Mesendoderm (in vitro differentiated cells): ENCODE measurements at places on chromosomes 13 and 19.

GRCh38 chr19:7515645-7516151, at the start of gene ZNF358:
ZNF358 (plus strand) TSS chr19:7516103; CDS start chr19:7519243, 3,140 bp downstream.
- DNase-seq, result peak; percentile 86
- H3K4me3 ChIP-seq, result peak within 1 kb of the TSS; percentile 6
- no peaks in the 10 kb centered on the region for H3K36me3 ChIP-seq
- peaks cover 3% of the 10 kb centered on the region for H3K4me1 ChIP-seq

DNA sequence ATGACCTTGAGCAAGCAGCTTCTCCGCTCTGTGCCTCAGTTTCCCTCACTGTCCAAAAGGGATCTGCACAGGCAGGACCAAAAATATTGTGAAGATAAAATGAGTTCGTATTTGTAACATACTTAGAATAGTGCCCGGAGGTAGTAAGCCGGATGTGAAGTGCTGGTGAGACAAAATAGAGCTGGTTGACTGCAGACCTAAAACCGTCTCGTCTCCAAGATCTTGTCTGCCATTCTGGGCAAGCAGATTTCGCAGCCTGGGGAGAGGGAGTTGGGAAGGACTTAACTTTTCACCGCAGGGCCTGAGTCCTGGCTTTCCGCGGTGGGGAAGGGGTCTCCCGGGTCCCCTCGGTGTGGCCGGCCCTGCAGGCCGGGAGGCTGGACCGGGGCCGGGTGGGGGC, 8.2 kb upstream of the BBC3 start:
- no peak overlapping the region for H3K4me3 ChIP-seq
- no peak overlapping the region for H3K27ac ChIP-seq
- no peaks in the 10 kb centered on the region for H3K36me3 ChIP-seq

- no peak overlapping the region for H3K27ac ChIP-seq
- DNase-seq, result no peak
- no peaks in the 10 kb centered on the region for H3K36me3 ChIP-seq
- no peak overlapping the region for H3K4me3 ChIP-seq
These were observed 6.5 kb upstream of the TNFSF9 start for GRCh38 chr19:6524311-6524710.

- no peaks in the 10 kb centered on the region for H3K4me1 ChIP-seq
- DNase-seq, result peak; percentile 40
- no peak overlapping the region for H3K4me3 ChIP-seq
- H3K27ac ChIP-seq, result no peak overlapping the region
- no peaks in the 10 kb centered on the region for H3K27me3 ChIP-seq
These were observed 67.2 kb downstream of the SPACA7 start for GRCh38 chr13:112443191-112443994.

- H3K27ac ChIP-seq, result no peak overlapping the region
- no peak overlapping the region for H3K4me3 ChIP-seq
- no peaks in the 10 kb centered on the region for H3K36me3 ChIP-seq
- H3K4me1 ChIP-seq, result peaks cover 5% of the 10 kb centered on the region
- H3K27me3 ChIP-seq, result no peaks in the 10 kb centered on the region
- DNase-seq, result no peak
These were observed 6.2 kb downstream of the GNA11 start for GRCh38 chr19:3100331-3100730.

DNA sequence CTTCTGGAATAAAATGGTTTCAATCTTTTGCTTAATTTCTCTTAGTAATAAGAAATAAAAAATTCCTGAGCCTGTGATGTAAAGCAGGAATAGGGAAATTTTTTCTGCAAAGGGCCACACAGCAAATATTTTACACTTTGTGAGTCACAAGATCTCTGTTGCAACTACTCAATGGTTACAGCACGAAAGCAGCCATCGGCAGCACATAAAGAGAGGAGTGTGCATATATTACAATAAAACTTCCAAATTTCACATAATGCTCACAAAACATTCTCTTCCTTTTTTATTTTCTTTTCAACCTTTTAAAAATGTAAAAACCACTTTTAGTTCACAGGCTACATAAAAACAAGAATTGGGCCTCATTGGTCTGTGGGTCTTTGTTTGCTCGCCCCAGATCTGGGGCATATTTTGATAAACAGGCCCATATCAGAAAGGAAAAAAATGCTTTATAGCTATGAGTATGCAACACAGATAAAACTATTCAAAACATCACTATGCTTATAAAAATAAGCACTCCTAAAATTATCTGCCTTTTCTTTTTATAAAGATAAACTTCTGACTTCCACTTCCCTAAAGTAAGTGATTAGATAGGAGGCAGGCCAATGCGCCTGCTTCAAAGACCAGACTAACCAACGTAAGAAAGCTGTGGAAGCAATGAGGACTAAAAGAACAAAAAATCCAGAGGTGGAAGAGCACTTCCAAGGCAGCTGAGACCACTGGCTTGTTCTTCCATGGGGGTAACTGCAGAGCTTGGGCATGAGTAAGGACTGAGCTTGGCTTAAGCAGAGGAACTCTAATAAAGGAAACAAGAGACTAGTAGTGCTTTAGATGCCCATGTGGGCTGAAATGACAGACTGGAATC, 26.5 kb downstream of the MYCBP2 start:
- no peaks in the 10 kb centered on the region for H3K27me3 ChIP-seq
- H3K4me1 ChIP-seq, result peaks cover 2% of the 10 kb centered on the region
- no peaks in the 10 kb centered on the region for H3K36me3 ChIP-seq
- no peak overlapping the region for H3K4me3 ChIP-seq
- peak; percentile 38 for DNase-seq

GRCh38 chr19:16591803-16592556, 19.8 kb upstream of the SLC35E1 start:
- no peak overlapping the region for H3K4me3 ChIP-seq
- no peaks in the 10 kb centered on the region for H3K36me3 ChIP-seq
- H3K27ac ChIP-seq, result no peak overlapping the region
- DNase-seq, result no peak
- H3K4me1 ChIP-seq, result peaks cover 18% of the 10 kb centered on the region
- no peaks in the 10 kb centered on the region for H3K27me3 ChIP-seq

- DNase-seq, result no peak
- no peak overlapping the region for H3K27ac ChIP-seq
- H3K36me3 ChIP-seq, result no peaks in the 10 kb centered on the region
These were observed 5.1 kb upstream of the SIGLEC7 start for GRCh38 chr19:51136851-51137551.

- no peaks in the 10 kb centered on the region for H3K36me3 ChIP-seq
- no peak overlapping the region for H3K4me3 ChIP-seq
These were observed 392.5 kb downstream of the KLF12 start for GRCh38 chr13:73741742-73742141.

GRCh38 chr13:28181413-28181812, 43.1 kb downstream of the PAN3 start:
- H3K36me3 ChIP-seq, result no peaks in the 10 kb centered on the region
- DNase-seq, result peak; percentile 43
- H3K27ac ChIP-seq, result no peak overlapping the region
- H3K4me3 ChIP-seq, result no peak overlapping the region
- no peaks in the 10 kb centered on the region for H3K4me1 ChIP-seq

DNA sequence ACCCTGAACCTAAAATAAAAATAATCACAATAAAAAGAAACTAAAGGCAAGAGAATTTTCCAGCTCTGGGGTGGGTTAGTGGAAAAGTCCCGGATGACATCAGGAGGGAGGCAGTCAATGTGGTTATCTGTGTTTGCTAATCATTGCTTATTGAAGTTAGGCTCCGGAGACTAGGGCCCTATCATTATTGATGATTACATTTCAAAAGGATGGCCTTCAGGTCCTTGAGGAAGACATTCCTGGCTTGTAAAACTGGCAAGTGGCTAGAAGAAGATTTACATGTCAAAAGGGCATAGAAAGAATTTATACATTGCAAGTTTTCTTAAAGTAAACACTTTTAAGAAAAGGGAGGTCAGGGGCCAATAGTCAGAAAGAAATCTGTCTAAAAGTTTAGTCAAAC, 123.4 kb downstream of the POSTN start:
- no peaks in the 10 kb centered on the region for H3K4me1 ChIP-seq
- H3K27me3 ChIP-seq, result no peaks in the 10 kb centered on the region
- H3K27ac ChIP-seq, result no peak overlapping the region

- peaks cover 4% of the 10 kb centered on the region for H3K4me1 ChIP-seq
- no peaks in the 10 kb centered on the region for H3K27me3 ChIP-seq
- no peak overlapping the region for H3K4me3 ChIP-seq
- no peaks in the 10 kb centered on the region for H3K36me3 ChIP-seq
- DNase-seq, result no peak
- no peak overlapping the region for H3K27ac ChIP-seq
These were observed 67.1 kb downstream of the NUFIP1 start for GRCh38 chr13:44921931-44922758.

DNA sequence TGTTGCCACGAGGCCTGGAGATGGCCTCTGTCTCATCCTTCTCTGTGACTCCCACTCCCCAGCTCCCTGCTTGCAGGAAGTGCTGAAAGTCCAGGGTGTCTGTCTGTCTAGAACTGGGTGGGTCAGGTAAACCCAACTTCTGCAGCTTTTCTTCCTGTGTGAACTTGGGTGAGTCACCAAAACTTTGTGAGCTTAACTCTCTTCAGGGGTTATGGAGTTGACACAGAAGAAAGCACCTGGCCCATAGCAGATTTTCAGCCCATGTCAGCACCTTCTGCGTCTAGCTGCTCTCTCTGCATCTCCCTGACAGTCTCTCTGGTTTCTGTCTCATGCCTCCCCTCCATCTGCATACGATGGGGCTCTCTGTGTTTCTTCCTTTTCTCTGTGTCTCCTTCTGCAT, 4.2 kb upstream of the CACNG7 start:
- no peak overlapping the region for H3K4me3 ChIP-seq
- no peaks in the 10 kb centered on the region for H3K27me3 ChIP-seq
- no peaks in the 10 kb centered on the region for H3K4me1 ChIP-seq

DNA sequence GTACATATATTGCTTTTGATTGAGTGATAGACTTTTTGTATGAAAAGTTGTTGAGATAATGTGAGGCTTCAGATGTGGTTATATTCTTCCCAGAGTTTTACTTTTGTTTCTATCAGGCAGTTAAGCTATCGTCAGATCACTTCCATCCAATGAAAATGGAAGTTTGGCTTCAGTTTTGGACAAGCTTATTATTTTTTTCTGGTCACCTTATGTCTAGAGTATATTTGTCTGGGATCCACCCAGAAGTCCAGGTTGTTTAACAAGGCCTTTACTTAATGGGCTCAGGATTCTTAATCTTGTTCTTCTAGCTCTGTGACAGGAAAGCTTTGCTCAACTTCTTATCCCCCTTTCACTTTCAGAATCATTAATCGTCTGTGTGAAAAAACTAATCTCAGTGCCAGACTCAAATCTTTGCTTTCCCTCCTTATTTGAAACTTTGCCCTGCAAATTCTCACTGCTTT, 150.9 kb downstream of the PDS5B start:
- no peak for DNase-seq
- no peak overlapping the region for H3K27ac ChIP-seq
- H3K4me3 ChIP-seq, result no peak overlapping the region
- H3K36me3 ChIP-seq, result no peaks in the 10 kb centered on the region
- H3K27me3 ChIP-seq, result no peaks in the 10 kb centered on the region

DNA sequence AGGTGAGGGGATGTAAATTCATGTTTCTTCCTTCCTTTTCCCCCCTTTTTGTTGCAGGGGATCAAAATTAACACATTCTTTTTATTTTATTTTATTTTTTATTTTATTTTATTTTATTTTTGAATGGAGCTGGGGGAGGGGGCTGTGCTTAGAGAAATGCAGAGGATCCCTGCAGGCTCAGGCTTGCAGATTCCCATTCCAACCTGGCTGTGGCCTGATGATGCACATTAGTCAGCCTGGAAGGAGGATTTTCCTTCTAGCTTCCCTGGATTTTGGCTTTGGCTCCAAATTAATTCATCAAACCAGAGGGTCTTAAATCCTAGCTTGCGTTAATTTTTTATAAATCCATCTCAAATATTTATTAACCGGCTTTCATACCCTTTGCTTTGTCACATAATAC, 67.0 kb downstream of the FREM2 start:
- DNase-seq, result peak; percentile 50
- H3K4me3 ChIP-seq, result no peak overlapping the region
- H3K36me3 ChIP-seq, result no peaks in the 10 kb centered on the region
- H3K27me3 ChIP-seq, result no peaks in the 10 kb centered on the region
- H3K4me1 ChIP-seq, result peaks cover 3% of the 10 kb centered on the region
